ENCODE measurements at places on chromosomes 5 and 9.

GRCh38 chr5:180976518-180976917 is 12.1 kb upstream of the BTNL3 start:
- DNase-seq = no peak

DNA sequence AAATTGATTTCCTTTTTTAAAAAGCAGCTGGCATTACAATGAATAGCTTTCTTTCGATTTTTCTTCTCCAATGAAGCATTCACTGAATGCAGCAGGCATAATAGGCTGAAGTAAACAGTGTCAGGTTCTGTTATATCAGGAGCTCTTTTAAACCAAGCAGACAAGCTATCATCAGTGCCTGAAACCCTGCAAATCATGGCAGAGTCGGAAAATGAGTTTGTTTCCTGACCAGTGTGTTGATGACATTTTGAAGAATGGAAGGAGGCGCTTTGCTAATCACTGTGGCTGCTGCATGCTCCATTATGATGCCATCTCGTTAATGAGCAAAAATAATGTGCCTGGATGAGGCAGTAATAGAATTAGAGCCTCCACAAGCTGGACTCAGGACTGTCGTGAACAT is 284.5 kb downstream of the ZNF608 start:
- no peak for DNase-seq

DNA sequence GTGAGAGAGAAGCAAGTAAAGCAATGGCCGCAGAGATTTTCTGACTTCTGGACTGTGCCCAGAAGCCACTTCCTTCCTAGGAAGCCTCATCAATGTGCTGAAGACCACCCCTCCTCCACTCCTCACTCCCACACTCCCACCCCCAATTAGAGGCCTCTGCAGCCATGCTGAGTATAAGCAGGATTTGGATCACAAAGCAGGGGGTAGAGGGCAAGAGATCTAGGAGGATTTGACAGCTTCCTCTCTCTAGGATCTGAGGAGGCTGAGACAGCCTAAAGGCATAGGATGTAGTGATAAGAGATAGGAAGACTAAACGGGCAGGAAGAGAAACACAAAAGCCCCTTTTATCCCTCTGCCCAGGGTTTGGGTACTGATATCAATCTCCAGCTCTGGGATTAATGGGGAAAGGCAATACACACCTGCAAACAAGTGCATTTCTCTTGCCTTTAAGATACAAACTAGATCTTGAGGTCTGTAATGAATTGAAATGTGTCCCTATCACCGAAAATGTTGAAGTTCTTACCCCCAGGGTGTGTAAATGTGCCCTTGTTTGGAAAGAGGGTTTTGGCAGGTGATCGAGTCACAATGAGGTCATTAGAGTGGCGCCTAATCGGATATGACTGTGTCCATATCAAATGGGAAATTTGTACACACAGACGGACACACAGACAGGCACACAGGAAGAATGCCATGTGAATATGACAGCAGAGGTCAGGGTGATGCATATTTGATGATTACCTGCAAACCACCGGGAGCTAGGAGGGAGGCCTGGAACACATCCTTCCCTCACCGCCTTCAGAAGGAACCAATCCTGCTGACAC is 28.5 kb downstream of the KCNV2 start:
- no peak for DNase-seq

DNA sequence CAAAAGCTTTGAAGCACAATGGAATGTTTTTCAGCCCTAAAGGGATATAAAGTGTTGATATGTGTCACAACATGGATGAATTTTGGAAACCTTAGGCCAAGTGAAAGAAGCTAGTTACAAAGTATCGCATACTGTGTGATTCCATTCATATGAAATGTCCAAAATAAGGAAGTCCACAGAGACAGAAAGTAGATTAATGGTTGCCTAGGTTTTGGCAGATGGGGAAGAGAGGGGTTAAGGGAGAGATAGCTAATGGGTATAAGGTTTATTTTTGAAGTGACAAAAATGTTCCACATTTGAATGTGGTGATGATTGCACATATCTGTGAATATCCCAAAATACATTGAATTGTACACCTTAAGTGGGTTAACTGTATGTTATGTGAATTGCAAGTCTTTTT is 57.5 kb upstream of the MCCC2 start:
- no peak for DNase-seq

DNA sequence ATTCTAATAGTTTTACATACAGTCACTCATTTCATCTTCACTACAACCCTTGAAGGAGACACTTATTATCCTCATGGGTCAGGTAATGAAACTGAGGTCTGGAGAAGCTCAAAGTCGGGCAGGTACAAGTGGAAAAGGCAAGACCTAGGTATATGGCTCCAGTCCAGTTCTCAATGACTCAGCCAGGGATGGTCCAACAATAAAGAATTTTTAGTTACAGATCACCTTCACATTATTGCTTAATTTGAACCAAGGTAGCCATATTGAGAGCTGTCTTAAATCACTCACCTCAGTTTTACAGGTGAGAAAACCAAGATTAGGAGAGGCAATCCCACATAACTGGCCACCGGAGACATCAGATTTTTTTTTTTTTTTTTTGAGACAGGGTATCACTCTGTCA is 55.4 kb downstream of the PTPN3 start:
- DNase-seq = no peak

- DNase-seq = no peak
Measured at GRCh38 chr9:31587146-31587545, 797.3 kb upstream of the ACO1 start.

- no peak for DNase-seq
Measured at GRCh38 chr5:130189961-130190360, 285.7 kb downstream of the CHSY3 start.

DNA sequence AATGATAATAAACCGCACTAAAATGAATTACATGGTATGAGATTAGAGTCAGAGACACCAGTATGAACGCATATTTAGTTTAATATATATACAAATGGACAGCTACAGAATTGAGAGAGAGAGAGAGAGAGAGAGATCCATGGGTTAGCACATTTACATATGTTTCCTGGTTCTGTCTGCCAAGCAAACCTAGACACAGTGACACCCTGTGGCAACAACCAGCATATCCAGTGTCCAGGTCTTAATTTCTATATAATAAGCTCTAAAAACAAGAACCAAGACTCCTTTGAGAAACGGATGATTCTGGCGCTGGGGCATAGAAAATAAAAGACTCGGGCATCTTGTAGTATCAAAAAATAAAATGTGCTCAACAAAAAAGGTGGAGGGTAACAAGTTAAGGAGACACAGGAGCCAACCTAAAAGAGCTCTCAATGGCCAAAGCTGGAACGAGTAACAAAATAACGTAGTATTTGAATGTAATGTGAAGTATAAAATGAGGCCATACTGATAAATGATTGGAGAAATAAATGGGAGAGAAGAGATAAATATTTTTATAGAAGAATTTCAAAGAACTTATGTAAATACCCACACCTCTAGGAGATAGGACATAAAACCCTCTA is 84.5 kb downstream of the RFX3 start:
- DNase-seq = no peak

DNA sequence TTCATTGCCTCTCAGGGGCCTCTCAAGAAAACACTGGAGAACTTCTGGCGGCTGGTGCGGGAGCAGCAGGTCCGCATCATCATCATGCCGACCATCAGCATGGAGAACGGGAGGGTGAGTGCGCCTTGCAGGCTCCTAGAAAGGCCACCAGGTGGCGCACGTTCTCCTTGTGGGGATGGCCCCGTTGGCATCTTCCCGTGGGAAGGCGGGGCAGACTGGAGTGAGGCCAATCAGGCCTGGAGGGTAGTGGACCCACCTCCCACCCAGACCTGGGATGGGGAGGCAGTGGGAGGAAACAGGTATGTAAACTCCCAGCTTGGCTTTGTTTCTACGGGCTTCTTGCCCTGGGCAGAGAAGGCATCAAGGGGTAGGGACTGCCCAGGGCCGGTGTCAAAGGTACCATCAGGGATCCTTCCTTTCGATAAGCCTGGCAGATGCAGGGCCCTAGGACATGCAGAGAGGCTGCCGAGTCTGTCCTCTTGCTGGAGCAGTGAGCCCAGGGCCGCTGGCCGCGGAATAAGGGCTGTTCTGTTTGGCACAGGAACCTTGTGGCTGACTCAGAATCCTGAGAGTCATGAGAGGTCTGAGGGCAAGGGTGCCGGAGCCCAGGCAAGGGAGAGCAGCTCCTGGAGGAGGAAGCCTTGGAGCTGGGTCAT is 18.9 kb upstream of the SPTLC1 start:
- DNase-seq = peak; percentile 56

DNA sequence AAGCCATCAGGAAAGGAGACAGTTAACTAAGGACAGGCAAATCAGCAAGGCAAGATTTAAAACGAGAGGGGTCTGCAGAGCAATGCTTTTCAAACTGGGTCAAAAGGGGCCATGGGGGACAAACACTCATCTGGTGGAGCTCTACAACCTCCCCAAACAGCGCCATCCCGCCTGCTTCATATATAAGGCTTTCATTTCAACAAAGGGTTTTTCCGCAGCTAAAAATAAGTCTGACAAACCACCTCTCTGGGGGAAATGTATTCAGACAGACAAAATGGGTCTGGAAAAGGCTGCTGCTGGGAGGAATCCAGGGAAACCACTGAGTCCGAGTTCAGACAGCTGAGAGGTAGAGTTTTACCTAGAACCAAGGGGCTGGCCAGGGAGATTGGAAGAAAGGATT is 8.3 kb upstream of the SEPTIN8 start:
- no peak for DNase-seq

DNA sequence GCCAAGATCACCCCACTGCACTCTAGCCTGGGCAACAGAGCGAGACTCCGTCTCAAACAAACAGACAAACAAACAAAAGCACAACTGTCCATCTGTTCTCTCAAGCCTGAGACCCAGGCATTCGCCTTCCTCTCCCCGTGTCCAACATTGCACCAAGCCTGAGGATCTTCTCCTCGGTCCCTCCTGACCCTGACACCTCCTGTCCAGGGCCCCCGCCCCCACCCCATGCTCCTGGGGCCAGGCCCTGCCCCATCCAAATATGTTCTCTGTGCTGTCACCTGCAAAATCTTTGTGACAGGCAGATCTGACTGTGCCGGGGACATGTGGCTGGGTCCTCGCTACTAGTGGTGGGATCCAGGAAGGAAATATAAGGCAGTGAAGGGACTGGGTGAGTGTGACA is 33.4 kb upstream of the UNC5A start:
- no peak for DNase-seq

GRCh38 chr5:125750861-125751186 is 672.4 kb upstream of the GRAMD2B start:
- DNase-seq = no peak

DNA sequence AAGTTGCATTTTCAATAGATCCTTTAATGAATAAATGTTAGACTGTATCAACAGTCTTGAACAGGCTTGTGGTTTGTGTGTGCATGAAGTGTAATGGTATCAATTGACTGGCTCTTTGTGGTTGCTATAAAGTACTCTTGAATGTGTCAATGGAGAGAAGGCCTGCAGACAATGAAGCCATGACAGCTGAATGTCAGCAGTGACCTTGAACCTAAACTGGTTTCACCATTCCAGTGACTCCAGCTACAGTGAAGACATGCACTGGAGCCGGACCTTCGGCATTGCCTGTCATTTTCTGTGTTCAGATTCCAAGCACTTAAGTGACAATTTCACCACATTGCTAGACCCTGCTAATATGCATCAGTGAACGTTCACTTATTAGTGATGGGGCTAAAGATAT is 276.0 kb upstream of the TMEM161B start:
- no peak for DNase-seq

DNA sequence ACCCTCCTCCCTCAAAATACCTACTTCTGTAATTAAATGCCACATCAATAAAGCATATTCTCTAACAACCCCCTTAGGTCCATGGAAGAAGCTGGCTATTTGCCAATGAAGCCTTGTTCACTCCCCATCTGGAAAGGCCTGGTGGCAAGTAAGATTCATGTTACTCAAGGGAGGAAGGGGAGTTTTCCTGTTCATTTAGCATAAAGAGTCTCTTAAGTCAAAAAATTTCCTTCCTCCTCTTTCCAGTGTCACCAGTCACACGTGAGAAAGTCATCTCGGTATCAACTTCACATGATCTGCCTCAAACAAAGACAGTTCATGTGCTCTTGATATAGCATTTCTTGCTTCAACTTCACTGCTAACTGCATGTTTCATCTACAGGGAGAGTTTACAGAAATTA is 32.7 kb upstream of the RIC1 start:
- DNase-seq = no peak
